ENCODE measurements at places on chromosomes 11 and 22. TPM values are rescaled to one million over a fixed set of nuclear protein-coding genes. Genes with fewer than 3 reads are reported as not detected.
A peak's percentile ranks its signal among the peaks of the same experiment; 100 is the strongest.

GRCh38 chr11:97732011-97732632, 1288.6 kb upstream of the CNTN5 start:
- DNase-seq, result peak; percentile 43

DNA sequence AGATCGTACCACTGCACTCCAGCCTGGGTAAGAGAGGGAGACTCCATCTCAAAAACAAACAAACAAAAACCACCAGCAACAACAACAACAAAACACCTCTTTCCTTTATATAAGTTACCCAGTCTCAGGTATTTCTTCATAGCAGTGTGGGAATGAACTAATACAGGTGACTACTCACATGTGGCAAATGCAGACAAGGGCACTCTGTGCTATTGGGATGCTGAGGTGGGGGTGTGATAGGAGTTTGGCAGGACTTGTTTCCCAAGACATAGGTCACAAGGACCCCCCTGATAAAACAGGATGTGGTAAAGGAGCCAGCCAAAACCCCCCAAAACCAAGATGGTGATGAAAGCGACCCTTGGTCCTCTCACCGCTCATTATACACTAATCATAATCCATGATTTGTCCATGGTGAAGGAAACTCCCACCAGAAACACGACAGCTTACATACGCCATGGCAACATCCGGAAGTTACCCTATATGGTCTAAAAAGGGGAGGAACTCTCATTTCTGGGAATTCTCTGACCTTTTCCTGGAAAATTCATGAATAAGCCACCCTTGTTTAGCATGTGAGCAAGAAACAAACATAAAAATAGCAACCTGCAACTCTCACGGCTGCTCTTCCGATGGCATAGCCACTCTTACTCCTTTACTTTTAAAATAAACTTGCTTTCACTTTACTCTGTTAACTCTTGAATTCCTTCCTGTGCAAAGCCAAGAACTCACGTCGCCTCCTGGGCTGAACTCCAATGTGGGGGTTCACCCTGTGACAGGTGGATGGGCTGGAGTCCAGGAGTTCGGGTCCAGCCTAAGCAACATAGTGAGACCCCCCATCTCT, 18.8 kb upstream of the INCENP start:
- peak; percentile 28 for DNase-seq

Gene SLC16A8
- not detected for total RNA-seq

GRCh38 chr11:44568331-44568657, 2.8 kb downstream of the CD82 start:
- no peak for DNase-seq

DNA sequence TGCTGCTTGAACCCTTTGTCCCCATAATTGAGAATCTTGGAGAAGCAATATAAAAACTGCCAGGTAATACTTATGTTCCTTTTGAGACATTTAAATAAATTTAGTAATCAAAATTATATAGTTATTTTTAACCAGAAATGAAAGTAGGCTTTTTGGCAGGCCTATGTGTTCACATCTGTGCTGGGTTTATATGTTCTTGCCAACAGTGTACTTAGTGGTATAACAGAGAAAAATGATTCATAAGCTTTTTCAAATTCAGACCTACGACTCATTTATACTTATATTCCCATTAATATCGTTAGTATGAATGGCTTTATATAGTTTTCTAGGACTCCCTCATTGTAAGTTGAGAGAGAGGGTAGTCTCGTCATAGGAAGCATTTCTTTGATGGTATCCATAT, 79.0 kb downstream of the DDX10 start:
- DNase-seq, result no peak

Gene FOXRED1
- total RNA-seq, result 16.8 TPM

GRCh38 chr11:79546351-79546750, 105.5 kb upstream of the TENM4 start:
- peak; percentile 58 for DNase-seq

- no peak for DNase-seq
These were observed 222.5 kb upstream of the KIRREL3 start for GRCh38 chr11:127223026-127223425.

DNA sequence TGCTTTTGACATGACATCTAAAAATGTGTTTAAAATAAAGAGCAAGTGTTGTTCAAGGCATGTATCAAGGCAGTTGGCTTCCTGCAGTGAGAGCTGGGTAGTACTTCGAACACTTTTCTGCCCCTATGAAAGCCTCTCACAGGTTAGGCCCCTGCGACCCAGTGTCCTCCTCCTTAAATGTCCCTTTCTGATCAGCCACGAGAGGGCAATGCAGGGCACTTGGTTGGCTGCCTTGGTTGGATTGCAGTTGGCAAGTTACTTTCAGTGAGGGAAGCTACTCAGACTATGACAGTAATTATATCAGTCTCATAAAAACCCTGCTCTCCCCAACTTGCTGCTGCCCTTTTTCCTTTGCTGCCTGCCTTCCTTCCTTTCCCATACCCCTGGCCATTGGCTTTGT, 743.8 kb downstream of the NTM start:
- DNase-seq, result peak; percentile 35

GRCh38 chr11:45673441-45673840, 8.0 kb upstream of the CHST1 start:
- DNase-seq, result no peak

Gene HTR3B
- total RNA-seq, result not detected

Measured in bronchial epithelial cell (primary cell).